ENCODE measurements at places on chromosomes 7 and 10.
A peak's percentile ranks its signal among the peaks of the same experiment; 100 is the strongest.

DNA sequence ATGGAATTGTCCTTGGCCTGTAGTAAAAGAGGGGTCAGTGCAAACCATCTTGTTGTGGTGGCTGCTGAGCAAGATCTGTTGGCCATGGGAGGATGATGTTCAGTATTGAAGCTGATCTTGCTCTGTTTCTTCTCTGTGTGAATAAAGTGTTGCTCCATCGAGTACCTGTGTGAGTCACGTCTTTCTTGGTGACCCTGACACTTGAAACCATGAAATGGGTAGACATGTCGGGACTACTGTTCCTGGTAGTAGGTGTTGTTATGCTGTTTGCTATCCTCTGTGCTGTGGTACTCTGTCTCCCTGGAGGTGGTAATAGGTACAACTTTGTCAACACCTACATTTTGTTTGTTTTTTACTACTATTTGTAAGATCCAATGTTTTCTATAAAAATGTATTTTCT is 330.6 kb downstream of the MDFIC start:
- no peak for DNase-seq

GRCh38 chr7:36303202-36304098 is 86.2 kb upstream of the ANLN start:
- no peak for DNase-seq

GRCh38 chr10:32232378-32232777 is 114.6 kb downstream of the EPC1 start:
- no peak for DNase-seq

DNA sequence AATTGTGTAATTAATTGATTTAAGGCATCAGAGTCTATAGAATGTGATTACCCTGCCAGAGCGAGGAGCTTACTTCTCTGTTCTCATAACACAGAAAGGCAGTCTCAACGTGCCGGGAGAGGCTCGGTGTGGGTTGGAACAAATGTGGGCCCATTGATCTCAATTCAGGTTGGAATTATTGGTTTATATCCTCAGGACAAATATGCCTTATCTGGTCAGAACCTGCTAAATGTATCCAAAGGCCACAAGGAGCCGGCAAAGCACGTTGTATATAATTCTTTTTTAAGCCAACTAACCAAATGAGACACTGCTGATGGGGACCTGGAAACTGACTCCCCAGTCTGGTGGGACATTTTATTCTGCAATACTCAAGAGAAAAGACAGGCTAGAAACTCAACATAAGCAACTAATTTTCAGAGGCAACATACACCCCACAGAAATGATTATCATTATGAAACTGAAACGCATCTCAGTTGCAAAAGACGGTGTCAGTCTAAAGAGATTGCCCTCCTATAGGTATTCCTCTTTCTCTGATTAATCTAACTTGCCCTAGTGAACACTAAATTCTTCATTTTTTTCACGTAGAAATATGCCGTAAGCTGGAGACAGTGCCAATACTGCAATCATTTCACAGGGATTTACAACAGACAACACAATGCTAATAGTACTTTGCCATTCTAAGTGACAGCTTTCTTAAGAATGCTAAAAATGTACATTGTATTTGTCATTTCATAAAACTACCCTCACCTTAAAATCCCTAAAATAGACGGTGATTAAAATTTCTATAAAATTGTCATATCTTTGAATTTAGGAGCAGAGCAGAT is 9.4 kb downstream of the EBF3 start:
- DNase-seq, result no peak

- DNase-seq, result no peak
Observed at GRCh38 chr7:22238354-22239311, 118.3 kb downstream of the RAPGEF5 start.

- no peak for DNase-seq
Observed at GRCh38 chr7:66188645-66189044, 16.5 kb upstream of the TPST1 start.

- DNase-seq, result no peak
Observed at GRCh38 chr10:110701617-110701971, 57.5 kb downstream of the RBM20 start.

DNA sequence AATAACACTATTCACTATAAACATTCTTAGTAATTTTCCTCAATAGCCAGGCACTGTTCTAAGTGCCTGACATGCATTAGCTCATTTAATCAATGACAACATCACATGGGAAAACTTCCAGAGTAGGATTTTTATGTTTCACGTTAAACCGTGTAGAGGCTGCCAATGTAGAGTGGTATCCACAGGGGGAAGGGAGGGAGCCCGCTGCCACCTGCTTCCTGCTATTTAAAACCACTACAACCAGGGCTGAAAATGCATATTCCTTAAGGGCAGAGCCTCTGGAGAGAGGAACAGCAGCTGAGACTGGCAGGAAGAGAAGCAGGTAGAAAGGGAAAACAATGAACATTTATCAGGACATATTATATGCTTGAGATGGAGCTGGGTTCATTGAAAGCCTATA is 684.3 kb upstream of the AUTS2 start:
- no peak for DNase-seq

DNA sequence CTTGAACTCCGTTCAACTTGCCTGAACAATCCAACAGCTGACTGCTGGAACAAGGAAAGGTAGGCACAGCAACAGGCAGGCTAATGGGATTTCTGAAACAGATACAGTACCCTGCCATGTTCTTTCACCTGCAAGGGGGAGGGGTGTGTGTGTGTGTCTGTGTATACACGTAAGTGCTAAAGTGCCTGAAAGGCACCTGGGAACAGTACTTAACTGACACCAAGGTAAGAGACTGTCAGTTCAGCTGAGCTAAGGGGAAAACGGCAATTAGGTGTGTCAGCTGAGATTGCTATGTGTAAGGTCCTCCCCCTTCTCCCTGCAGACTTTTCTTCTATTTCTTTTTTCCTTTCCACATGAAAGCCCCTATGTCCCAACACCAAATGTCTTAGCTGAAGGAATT is 27.0 kb downstream of the NAMPT start:
- no peak for DNase-seq

GRCh38 chr10:97830064-97830463 is 19.6 kb upstream of the GOLGA7B start:
- no peak for DNase-seq

DNA sequence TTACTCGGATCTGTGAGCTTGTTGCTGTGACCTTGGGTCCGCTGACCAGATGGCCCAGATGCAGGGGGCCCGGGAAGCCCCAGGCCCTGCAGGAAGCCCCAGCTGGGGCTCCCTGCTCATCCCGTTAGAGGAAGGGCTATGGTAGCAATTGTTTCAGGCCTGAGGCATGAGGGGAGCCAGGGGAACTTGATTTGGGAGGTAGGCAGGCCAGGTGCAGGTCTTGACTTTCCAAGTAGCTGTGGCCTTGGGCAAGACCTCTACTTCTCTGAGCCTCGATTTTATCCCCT is 55.0 kb upstream of the CXCL12 start:
- DNase-seq, result no peak

DNA sequence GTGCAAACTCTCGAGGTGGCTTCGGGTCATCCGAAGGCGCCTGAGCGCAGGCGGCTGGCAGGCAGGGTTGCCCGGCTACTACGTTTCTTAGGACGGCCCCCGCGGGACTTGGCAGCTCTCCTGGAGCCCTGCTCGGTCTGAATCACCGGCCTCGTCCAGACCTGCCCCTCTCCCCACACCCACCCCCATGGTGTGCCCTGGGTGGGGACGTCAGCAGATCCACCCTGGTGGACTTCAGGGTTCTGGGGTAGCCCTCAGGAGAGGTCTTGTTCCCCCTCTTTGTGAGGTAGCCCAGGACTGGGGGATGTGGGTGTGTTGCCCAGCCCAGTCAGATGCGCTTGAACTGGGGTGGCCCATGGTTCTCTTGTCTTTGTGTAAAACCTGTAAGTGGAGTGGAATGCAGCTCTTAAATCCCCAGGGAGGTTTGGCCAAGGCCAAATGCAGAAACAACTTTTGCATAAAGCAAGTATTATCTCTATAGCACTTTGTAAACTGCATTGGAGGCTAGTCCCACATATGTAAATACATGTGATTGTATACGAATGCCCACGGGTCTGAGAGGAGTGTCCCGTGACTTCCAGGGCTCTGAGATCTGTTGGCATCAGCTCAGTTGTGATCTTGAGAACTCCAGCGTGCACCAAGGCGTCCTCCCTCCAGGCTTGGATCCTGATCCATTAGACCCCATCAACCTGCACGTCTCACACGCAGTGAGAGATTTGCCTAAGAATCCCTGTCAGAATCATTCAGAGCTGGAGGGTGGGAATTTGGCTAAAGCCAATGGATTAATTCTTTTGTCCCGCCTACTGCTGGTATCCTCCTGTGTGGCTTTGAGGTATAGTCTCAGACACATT is 1.8 kb downstream of the PFKFB3 start:
- peak; percentile 39 for DNase-seq

- DNase-seq, result peak; percentile 44
Observed at GRCh38 chr7:5450549-5451327, 27.1 kb upstream of the TNRC18 start.

DNA sequence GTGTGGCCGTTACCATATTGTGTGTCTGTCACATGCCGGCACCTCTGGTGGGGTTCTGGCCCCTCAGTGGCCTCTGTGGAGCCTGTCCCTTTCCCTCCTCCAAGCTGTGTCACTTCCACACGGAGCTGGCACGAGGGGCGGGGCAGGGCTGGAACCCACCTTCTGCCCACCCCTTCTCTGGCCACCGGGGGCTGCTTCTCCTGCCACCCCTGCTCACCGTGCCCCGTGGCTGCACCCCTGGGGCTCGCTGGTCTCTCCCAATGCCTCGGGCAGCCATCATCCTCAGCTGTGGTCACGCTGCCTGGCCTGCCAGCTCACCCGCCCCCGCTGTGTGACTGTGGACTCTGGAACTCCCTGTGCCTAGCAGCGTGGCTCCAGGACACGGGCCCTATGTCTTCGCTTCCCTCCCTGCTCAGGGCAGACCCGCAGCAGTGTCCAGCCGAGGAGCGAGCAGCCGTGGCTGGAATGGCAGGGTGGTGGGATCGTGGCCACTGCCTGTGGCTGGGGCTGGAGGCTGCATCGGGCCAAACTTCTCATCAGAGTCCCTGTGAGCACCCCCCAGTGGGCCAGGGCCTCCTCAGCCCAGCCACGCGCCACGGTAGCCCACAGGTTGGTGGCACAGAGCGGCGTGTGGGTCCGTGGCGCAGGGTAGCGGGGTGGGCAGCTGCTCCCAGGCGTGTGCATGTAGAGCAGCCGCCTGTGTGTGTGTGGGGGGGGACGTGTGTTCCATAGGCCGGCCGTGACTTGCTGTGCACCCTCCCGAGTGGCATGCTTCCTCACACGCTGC is 8.1 kb downstream of the TTYH3 start:
- DNase-seq, result no peak

GRCh38 chr7:70602117-70602516 is 529.8 kb upstream of the GALNT17 start:
- DNase-seq, result no peak

DNA sequence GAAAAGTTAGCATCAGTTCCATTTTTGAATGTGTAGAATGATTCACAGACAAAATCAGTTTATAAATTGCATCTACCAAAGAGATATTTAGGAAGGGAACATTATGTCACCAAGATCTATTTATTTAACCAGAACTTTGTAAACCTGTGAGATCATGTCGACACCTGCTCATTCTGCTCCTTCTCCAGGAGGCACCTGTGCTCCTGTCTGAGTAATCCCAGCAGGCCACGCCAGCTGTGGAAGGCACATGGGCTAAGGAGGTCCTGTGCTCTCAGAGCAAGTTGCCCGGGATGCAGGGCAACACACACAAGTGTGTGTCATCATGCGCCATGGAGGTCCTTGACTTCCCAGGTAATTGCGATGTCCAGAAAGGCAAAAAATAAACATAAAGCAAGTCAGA is 45.5 kb upstream of the ADARB2 start:
- no peak for DNase-seq

DNA sequence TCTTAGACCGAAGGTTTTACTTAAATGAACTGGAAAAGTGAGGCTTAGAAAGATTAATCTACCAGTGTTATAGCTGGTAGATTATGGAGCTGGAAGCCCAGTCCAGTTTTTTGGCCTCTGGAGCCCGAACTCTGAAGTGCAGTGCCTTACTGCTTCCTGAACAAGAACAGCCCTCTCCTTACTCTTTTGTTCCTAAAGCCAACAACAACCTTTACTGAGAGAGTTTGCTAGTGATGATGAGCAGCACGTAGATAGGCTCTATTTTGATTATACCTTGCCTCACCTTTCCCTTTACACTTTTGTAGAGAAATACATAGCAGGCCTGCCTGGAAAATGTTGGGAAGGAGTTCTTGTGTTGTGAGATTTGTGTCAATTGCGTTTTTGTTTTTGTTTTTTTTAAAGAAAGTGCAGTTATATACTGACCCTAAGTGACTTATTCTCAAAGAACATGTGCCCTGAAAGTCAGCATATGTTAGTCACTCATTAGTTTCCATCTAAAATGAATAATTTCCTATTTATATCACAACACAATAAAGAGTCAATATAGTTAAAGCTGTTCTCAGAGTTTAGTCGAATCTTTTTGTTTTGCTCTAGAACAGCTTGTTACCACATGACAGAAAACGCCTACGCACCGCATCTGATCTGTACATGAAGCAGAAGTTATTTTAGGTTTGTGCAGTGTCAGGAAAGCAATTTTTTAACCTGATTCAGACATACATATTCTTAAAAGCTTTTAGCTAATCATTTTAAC is 33.0 kb downstream of the PLEKHA1 start:
- DNase-seq, result peak; percentile 60

GRCh38 chr7:25517906-25518305 is 289.6 kb upstream of the NPVF start:
- no peak for DNase-seq

- DNase-seq, result no peak
Observed at GRCh38 chr7:1104516-1105179, 16.7 kb downstream of the GPER1 start.

DNA sequence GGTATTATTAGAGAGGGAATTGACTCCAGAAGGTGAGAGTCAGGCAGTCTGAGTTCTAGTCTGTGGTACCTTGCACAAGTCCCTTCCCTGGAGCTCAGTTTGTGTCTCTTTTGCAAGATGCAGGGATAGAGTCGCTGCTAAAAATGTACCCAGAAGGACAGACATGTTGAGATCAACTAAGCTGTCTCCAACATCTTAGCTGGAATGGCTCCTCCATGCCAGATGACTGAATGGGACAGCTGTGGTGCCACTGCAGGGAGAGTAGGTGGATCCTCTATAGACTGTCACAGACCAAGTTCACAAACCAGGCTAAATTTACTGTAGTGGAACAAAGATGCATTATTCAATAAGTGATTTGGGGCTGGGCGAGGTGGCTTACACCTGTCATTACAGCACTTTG is 120.1 kb downstream of the NEURL1 start:
- no peak for DNase-seq

- DNase-seq, result no peak
Observed at GRCh38 chr10:14554091-14554490, 220.6 kb downstream of the FAM107B start.

Data from activated T-cell treated with anti-CD3 and anti-CD28 coated beads, Interleukin-2, amount 50 U/mL, for 48 hours (primary cell).